IMR-90 (cell line): ENCODE measurements at places on chromosomes 3 and 15. TPM values are rescaled to one million over a fixed set of nuclear protein-coding genes. Genes with fewer than 3 reads are reported as not detected.

DNA sequence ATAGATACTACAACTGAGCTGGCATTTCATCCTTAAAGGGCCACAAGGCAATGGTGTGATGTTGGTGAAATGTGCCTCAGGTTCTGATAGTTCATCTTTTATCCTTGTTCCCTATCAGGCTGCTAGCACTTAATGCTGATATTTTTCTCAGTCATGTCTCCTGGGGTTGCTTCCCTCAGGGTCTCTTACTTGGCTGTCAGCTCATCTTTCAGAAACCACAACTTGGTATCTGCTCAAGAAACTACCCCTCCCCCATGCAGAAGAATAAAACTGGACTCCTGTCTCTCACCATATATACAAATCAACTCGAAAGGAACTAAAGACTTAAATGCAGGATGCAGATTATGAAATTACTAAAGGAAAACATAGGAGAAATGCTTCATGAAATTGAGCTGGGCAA is 308.1 kb downstream of the CHST2 start:
- DNase-seq, result no peak

DNA sequence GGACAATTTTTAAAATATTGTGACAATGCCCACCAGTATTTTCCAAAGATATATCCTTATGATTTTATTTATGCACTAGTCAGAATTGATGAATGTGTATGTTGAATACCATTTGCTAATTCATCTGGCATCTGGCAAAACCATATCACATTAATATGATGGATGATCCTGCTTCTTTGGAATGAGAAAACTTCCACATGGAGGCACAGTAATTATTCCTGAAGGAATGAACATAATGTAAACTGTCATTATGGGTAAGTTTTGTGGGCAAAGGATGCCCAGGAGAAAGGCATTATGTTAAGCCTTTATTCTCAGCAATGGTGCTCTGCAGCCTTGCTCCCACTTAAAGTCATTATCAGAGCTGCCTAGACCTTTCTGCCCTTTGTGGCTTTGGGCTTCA is 113.0 kb upstream of the MME start:
- no peak for DNase-seq

DNA sequence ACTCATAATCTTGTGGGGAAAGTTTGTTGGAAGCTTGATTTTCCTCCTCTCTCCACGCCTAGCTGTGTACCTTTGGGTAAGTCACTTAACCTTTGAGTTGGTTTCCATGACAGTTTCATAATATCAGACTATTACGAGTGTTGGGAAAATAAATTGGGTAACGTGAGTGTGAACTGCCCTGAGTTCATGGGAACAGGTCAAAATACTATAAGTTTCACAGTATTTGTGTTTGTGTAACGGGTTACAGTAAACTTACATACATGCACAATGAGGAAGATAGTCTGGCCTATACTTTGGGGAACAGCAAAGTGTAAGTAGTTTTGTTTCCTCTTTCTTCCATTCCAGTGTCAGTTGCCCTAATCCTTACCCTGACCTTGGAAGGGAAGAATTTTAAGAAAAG is 509.9 kb downstream of the MECOM start:
- DNase-seq, result no peak

- no peak for DNase-seq
These were observed 120.7 kb upstream of the TOPAZ1 start for GRCh38 chr3:44120721-44121582.

The DAPK2 gene
- 0.28 and 0.36 TPM in 2 replicates for total RNA-seq

GRCh38 chr3:178562947-178563232 is 26.7 kb downstream of the KCNMB2 start:
- no peak for DNase-seq

DNA sequence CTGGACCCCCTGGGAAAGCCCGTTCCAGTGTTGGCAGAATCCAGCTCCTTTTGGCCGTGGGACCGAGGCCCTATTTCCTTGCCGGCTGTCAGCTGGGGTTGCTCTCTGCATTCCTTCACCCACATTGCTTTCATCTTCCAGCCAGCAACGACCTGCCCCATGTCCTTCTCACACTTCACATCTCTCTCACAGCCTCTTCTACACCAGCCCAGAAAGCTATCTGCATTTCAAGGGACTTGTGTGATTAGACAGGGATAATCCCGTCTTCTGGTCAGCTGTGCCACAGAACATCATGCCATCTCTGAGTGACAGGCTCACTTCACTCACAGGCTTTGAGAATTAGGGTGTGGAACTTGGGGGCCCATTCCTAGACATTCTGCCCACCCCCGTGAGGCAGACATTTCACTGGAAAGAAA is 16.4 kb downstream of the EFCC1 start:
- no peak for DNase-seq
